ENCODE measurements at places on chromosomes 3 and 15.

DNA sequence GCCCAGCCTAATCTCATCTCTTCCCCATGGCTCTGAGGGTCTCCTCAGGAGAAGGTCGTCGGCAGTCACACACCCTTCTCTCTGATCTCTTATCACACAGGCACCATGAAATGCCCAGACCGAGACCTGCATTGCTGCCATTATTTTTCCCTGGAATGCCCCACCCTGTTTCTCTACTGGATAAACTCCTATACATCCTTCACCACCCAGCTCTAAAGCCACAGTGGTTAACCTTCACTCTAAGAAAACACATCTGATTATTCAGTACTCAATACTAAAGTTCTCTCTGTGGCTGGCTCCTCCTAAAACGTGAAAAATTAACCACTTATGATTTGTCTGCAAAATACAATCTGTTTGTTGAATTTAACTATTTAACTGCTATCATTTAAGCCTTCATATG lies 43.3 kb downstream of the RORA start:
- no peak for DNase-seq

DNA sequence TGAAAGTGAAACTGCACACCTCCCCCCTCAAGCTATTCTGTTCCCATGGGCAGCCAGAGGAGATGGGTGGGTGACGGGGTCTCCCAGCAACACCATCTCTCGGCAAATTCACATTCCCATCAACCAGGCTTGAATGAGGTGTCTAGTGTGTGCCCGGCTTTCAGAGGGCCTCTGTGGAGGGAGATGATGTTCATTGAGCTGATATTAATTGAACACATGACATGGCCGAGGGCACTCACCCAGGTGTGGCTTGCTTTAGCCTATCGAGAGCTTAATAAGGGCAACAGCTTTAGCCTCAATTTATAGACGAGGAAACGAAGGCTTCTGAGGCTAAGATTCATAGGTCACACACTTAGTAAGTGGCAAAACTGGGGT lies 288.0 kb downstream of the UACA start:
- no peak for DNase-seq

DNA sequence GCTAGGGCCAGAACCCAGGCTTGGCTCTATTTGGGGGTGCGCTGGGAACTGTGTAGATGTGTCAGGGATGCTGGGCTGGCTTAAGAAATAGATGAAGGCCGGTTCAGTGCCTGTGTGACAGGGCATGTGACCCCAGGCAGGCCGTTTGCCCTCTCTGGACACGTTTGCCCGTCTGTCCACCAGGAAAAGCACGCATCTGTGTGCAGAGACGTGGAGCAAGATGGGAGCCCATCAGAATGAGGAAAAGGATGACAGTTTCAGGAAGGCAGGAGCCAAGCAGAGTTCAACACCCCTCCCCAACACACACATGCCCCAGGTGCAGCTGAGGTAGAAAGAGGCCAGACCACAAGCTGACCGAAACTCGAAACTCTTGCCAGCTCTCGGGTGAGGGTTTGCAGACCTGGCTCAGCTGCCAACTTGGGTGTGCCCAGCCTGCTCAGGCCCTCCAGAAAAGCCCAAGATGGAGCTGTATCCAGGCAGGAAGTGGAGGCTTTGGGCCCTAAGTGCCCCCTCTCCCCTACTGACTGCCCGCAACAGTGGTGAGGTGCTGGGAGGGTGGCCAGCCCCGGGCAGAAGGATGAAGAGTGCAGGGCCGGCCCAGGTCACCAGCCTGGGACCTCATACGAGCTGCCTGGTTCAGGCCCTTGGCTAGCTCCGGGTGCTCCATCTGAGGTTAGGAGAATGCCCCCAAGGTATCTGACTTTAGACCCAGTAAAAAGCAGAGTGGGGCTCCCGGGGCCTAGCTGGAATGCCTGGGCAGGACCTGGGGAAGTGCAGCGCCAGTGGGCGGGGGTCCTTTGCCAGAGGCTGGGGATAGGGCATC lies 10.2 kb upstream of the MESP1 start:
- DNase-seq: no peak

DNA sequence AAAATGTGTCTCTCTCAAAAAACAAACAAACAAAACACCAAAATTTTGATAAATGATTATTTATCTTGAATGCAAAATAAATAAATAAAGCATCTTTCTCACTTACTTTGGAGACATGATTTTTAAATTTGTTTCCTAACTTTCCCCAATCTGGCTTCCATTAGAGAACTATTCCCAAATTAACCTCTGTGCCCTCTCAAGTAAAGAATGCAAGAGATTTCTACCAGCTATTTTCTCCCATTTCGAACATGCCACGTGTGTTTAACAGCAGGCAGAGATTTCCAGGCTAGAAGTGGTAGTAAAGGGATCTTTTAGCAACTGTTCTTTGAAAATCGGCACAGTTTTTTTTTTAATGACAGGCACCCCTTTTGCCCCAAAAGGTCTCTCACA lies 269.1 kb downstream of the SHQ1 start:
- DNase-seq: no peak

DNA sequence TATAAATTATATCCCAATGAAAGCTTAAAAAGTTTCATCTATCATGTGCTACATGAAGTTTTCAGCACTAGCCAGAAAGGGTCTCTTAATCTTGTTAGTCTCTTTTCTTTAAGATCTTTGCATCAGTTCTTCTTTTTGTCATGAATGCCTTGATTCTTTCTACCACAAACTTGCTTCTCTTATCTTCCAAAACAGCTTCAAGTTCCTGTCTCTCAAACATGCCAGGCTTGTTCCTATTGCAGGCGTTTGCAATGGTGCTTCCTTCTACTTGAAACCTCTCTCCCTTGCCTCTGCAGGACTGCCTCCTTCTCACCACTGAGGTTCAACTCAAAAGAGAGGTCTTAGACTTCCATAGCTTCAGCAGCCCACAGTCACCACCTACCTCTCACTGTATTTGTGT lies 104.3 kb upstream of the FRMD4B start:
- no peak for DNase-seq

GRCh38 chr3:64104691-64105111 lies 81.4 kb upstream of the PSMD6 start:
- DNase-seq: no peak

- DNase-seq: no peak
Measured at GRCh38 chr15:42608110-42608531, 32.7 kb downstream of the STARD9 start.

- DNase-seq: no peak
Measured at GRCh38 chr3:68256635-68257223, 602.3 kb upstream of the SUCLG2 start.

GRCh38 chr3:79424811-79425210 lies 343.0 kb downstream of the ROBO1 start:
- DNase-seq: no peak

- no peak for DNase-seq
Measured at GRCh38 chr3:171462224-171462623, 2.0 kb upstream of the TNIK start.

DNA sequence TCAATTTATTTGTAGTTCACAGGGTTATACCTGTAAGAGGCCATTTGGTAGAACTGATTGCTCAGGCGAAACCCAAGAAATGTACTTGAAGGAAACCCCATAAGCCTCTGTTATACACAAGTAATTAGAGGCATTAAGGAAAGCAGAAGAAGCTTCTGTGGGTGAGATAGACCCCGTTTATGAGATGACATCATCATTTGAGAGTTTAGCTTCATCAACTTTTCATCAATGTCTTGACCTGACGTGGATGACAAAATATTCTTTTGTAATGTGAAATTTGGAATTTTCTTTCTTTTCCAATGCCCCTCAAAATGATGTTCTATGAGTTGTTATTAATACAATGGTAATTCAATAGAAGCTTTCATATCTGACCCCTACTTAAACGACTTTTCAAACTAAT lies 136.2 kb downstream of the MDFIC2 start:
- DNase-seq: no peak

- DNase-seq: no peak
Measured at GRCh38 chr3:178485756-178486155, 50.5 kb upstream of the KCNMB2 start.

- no peak for DNase-seq
Measured at GRCh38 chr3:62145086-62145757, 228.1 kb downstream of the FEZF2 start.

DNA sequence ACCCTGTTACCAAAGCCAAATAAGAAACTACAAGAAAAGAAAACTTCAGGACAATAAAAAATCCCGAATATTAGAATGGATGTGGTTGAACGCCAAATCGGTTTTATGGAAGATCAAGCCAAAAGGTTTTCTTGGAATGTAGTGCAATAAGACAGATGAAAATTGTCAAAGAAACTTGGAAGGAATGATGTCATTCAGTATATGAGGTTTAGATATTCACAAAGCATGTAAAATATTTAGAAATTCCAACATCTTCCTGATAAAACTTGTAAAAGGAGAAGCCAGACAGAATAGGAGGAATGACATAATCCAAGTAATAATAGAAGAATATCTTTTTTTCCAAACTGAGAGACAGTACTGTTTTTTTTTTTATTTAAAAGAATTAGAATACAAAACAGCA lies 130.3 kb upstream of the ZPLD1 start:
- no peak for DNase-seq

GRCh38 chr3:188212308-188212969 lies 58.5 kb downstream of the LPP start:
- no peak for DNase-seq

DNA sequence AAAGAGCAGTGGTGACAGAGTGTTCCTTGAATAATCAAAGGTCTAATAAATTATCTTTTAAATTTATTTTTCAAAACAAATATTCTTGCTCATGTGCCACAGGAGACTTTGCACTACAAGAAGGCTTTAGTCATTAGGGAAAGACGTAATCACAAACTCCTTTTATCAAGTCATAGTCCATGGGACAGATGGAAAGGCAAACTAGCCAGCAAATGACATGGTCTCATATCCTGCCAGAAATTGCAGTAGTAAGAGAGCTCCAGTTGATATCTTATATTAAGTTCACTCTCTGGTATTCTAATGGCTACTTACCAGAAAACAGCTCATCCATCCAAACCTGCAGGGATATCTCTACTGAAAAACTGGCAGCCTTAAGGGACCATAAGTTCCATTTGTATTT lies 225.0 kb upstream of the TP63 start:
- no peak for DNase-seq

- no peak for DNase-seq
Measured at GRCh38 chr3:195348426-195349115, 77.6 kb upstream of the XXYLT1 start.

DNA sequence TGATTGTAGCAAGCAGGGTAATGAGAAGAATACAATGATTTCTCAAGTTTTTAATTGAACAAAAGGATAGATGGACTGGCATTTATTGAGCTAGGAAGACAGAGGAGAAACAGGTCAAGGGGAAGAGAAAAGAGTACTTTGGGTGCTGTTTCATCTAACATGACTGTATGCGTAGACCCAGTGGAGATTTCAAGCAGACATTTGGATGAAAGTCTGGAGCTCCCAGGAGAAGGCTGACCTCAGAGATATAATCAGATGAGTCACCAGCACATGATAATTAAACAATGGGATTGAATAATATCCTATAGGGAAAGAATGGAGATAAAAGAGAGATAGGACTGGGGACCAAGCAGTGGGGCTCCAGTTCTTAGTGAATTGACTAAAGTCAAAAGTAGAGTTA lies 194.9 kb downstream of the ARRDC4 start:
- DNase-seq: no peak

DNA sequence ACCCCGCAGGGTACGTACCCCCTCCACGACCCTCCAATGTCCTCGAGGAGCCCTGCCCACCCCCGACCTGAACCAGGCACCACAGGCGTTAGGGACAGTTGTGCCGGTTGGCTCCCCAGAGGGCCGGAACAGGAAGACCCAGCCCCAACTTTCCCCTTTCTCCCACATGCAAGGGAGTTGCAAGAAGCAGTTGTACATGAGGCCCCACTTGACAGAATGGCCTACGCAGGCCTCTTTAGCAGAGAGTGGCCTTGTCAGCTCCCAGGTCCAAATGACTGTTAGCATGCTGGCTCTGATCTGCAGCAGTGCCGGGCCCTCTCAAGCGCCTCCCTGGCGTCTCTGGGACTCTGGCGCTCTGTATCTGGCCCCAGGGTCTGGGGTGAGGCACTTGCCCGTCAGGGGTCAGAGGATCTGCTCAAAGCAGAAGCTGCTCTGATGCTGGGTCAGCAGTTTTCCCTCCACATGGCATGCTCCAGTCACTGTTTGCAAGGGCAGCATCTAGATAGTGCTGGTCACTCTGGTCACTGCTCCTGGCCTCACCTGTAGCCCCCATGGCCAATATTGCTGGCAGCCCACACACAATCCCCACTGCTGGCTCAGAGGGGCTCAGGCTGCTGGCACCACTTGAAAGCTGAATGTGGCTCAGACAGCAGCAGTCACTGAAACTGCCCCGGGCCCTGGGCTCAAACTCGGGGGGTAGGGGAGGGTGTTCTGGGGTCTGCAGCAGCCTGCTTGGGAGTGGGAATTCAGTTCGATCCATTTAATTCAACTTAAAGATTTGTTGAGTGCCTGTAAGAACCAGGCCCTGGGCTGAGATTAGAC lies 254.5 kb downstream of the FAM43A start:
- DNase-seq: no peak

GRCh38 chr15:101288905-101289513 lies 6.0 kb downstream of the SNRPA1 start:
- no peak for DNase-seq

- no peak for DNase-seq
Measured at GRCh38 chr3:127172781-127173515, 20.0 kb upstream of the PRR23E start.

DNA sequence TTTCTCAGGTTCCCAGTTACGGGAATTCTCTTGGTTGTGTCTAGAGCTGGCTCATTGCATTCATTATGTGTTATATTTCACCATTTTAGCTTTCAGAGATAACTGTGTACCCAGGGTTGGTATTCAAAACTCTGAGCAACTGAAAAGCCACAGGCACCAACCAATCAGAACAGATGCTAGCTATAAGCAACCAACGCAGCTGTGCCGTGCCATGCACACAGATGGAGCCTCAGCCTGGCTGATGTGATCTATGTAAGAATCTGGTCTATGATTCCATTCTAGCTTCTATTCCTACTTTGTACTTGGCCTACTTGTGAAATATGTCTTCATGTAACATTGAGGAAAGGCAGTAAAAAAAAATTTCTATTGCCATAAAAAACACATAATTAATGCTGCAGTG lies 95.0 kb upstream of the CCDC80 start:
- no peak for DNase-seq

GRCh38 chr3:55690726-55691125 lies 203.6 kb upstream of the WNT5A start:
- no peak for DNase-seq

DNA sequence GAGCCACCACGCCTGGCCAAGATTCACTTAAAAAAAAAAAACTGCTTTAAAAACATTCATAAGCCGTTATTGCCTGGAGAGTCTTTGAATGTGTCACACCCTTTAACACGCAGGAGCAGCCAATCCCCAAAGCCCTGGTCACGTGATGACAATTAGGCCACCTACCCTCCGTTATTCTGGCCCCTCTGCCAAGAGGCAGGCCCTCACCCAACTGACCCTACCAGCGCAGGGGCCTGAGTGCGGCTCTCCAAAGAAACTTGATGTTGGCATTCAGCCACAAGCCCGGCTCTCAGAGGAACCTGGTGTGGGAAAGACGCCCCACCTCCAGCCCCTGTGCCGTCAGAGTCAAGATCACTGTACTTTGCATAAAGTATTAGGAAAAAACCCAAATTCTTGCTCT lies 11.6 kb upstream of the MUC4 start:
- no peak for DNase-seq

- no peak for DNase-seq
Measured at GRCh38 chr3:54206874-54207273, 84.5 kb downstream of the CACNA2D3 start.
